ENCODE measurements at places on chromosomes 2 and 18. TPM values are rescaled to one million over a fixed set of nuclear protein-coding genes. Genes with fewer than 3 reads are reported as not detected.

DNA sequence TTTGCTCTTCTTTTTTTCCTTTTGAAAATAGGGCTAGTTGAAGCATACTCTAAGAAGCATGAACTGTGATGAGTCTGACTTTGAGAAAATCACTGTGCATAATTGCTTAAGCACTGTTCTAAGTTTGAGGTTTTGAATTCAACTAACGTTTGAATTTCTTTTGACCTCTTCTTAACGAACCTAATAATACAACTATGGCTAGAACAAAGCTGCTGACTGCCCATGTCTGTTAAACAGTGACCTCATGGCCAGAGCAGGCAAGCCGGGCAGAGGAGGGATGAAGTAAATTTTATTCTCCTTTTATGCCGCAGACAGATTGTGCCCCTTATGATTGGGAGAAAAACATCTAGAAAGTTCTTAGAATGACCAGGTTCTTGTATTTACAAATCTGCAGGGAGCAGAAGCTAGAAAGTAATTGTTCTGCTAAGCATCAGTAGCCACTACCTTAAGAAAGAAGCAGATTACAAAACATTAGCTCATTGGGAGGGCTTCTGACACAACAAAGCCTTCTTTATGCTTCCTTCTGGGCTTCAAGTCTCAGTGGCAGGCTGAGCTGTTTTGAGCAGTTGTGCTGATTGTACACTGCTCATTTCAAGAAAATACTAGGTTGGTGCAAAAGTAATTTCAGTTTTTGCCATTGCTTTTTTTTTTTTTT lies 97.8 kb upstream of the RASGRP3 start:
- no peak for DNase-seq

- no peak for DNase-seq
These were observed 315.6 kb downstream of the SETBP1 start for GRCh38 chr18:44996261-44996660.

GRCh38 chr2:74712223-74713053 lies 58.4 kb downstream of the SEMA4F start:
- no peak for DNase-seq

- DNase-seq, result peak; percentile 53
These were observed 22.8 kb upstream of the DAW1 start for GRCh38 chr2:227848586-227848985.

- no peak for DNase-seq
These were observed 13.0 kb downstream of the IL37 start for GRCh38 chr2:112923967-112924338.

DNA sequence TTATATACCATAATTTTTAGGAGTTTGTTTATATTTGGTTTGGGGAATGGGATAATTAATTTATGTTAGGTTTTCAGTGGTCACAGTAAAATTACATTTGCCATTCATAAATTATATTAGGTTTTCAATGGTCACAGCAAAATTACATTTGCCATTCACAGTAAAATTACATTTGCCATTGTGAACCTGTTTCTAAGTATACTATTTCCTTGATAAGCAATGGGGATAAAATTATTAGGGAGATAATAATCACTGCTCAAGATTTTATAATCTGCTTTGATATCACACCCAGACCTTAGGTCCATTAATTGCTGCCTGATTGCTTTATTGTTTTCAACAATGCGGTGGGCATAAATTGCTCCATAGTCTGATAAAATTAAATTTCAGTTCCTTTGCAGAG lies 124.6 kb downstream of the ASXL3 start:
- DNase-seq, result no peak

DNA sequence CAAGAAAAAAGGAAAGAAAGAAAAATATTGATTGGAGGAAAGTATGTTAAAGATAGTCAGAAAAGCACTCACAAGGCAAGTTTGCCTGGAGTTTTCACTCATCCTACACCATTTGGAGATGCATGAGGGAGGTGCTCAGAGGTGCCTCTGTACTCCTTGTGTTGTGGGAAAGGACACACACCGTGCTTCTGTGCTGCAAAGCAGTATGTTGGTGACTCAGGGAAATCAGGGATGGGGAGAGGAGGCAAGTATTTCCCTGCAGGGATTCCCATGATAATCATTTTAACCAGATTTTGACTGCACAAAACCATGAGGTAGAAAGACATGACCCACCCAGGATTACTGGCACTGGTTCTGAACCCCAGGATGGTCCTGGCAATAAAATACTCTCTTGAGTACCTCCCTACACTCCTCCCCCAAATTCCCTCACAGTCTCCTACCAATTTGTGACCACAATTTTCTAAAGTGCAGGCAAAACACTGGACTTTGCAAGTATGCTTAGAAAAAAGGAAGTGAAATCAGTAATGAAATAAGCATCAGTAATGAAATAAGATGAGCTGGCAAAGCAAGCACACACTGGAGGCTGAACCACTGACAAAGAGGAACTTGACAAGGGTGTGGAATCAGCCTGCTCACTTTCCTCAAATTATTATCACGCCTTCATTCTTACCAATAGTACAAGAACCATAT lies 155.5 kb upstream of the ACVR2A start:
- no peak for DNase-seq

- peak; percentile 69 for DNase-seq
These were observed 8.2 kb upstream of the EN1 start for GRCh38 chr2:118855451-118856279.

DNA sequence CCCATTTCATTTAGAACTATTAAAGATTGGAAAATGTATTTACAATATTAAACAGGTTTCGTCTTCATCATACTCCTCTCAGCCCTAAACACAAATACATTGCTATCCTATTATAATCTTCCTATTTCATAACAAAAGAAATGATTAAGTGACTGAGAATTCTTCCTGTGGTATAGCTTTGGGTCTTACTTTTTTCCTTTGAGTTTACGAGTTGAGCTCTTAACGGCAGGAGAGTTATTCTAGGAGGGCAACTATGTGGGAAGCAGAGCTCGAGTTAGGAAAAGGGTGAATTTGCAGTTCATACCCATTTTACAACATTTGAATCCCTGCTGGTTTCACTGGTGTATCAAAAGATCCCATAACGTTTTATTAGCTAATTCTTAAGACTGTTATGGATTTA lies 105.0 kb downstream of the FIGN start:
- no peak for DNase-seq

DNA sequence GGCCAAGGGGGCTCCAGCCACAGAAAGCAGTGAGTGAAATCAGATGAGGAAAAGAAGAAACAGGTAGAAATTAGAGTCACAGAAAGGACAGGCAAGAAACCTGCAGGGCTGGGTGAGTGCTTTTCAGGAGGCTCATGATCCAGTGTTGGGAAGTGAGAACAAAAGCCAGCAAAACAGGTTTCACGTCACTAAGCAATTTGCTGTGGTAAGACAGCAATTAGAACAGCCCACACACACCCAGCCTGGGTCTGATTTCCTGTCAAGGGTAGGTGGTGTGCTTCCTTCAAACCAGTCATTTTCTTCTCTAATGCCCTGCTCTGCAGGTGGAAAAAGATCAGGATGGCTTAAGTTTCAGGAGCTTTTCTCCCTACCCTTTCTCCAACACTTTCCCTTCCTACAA lies 52.9 kb upstream of the XDH start:
- DNase-seq, result peak; percentile 48

DNA sequence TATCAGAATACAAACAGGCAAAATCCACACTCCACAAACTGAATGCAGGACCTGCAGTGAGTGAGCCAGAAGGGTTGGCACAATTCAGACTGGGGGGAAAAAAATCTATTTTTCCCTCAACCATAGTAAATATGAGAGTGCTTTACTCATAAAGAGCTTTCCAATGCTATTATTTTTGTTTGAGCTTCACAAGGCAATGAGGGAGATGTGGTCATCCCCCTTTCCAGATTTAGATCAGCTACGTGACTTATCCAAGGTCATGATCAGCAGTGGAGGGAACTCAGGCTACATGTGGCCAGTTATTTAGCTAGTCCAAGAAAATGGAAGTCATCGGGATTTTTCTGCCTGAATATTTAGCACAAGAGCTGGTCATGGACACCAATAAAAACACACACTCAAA lies 120.4 kb upstream of the KLF7 start:
- DNase-seq, result no peak

DNA sequence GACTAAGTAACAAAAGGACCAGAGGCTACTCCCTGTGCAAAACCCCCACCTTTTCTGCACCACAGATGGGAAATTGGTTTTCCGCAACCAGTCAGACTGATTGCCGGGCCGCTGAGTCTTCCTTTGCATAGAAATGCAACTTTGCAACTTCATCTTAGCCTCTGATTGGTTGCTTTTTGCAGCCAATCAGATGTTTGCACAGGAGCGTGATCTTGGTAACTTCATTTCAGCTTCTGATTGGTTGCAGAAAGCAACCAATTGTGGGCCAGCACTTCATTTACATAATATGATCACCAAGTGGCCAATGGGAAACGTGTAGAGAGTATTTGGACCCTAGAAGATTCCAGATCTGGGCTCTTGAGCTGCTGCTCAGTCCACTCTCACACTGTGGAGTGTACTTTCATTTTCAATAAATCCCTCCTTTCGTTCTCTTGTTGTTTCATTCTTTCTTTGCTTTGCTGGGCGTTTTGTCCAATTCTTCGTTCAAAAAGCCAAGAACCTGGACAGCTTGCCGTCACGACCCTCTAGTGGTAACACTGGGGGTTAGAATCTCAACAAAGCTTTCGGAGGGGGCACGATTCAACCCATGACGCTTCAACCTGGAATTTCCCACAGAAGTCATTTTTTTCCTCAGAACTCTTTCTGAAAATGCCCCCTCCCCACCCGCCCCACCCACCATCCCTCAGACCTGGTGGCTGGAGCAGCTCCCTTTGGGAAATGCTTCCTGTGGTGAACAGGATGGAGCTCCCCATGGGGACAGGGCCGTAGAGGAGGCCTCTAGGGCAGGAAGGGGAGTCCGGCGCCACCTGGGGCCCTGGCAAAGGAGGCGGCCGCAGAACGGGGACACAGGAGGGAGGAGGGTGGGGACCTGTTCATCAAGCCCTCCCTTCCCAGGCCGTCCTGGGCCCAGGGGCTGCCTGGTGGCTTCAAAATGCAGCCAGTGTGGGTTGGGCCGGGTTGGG lies 31.8 kb upstream of the KCNF1 start:
- no peak for DNase-seq

- no peak for DNase-seq
These were observed 38.4 kb upstream of the NCKAP5 start for GRCh38 chr2:133606616-133607015.

GRCh38 chr2:203718087-203718486 lies 11.6 kb downstream of the CD28 start:
- DNase-seq, result no peak

DNA sequence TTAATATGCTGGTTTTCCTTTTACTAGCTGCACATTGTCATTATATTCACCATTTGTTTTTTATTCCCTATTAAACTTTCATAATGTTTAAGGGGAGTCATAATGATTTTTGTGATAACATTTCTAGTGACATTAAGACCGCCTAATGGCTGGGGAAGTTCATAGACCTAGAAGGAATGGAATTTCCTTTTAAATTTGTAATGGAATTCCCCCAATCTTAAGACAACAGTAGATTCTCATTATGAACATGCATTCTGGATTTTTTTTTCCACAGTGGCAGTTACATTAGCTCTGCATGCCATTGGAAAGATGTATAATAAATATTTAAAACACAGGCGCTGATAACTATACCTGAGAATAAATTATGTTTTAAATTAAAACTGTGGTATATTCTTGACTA lies 8.4 kb downstream of the YPEL5 start:
- DNase-seq, result no peak

DNA sequence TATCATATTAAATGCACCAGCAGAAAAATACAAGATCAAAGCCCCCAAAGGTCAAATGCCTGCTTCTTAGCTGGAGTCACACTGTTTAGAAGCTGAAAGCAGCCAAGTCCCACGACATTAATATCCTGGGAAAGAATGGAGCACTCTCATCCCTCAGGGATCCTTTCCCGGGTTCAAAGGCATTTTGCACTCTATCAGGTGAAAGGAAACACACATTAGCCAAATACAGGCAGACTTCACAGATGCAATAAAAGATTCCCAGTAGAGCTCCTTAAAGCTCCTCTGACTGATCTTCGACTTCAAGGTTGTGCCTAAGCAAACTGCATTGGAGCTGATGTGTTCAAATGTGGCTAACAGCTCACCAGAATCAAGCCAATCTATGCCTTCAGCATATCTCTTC lies 158.4 kb downstream of the RNF152 start:
- DNase-seq, result no peak

DNA sequence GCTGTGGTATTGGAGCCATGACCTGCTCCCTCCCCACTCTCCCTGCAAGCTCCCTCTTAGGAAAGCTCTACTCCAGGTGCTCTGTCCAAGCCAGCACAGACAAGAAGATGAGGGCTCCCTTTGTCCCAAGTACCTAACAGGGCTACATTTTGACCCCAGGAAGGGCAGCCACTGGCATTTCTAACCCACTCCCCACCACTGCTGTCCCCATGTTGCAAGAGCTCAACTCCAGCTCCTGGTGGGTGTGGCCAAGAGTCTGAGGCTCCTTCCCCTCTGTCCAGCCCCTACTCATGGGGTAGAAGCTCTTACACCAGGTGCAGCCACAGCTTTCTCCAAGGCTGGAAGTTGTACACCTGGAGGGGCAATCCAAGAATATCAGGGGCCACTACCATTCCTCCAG lies 127.0 kb upstream of the NPAS2 start:
- no peak for DNase-seq

- no peak for DNase-seq
These were observed 29.2 kb downstream of the CAPN14 start for GRCh38 chr2:31188131-31188530.

DNA sequence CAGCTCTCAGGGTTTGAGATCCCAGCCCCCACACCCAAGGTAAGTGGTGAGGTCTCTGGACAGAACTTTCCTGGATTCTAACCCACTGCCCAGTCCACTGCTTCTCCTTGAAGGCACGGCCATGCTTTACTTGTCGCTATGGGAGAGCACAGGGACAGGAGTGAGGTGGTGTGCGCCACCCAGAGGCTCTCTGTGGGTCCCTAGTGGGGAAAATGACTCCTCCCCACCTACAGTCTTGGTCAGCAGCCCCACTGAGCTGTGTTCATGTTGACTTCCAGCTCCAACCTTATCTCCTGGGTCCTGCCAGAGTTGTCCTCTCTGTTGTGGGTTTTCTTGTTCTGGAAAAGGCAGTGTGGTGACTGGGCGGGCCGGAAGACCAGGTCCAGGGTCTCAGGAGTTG lies 11.1 kb downstream of the TET3 start:
- no peak for DNase-seq

GRCh38 chr2:36416370-36417165 lies 61.0 kb downstream of the CRIM1 start:
- no peak for DNase-seq

DNA sequence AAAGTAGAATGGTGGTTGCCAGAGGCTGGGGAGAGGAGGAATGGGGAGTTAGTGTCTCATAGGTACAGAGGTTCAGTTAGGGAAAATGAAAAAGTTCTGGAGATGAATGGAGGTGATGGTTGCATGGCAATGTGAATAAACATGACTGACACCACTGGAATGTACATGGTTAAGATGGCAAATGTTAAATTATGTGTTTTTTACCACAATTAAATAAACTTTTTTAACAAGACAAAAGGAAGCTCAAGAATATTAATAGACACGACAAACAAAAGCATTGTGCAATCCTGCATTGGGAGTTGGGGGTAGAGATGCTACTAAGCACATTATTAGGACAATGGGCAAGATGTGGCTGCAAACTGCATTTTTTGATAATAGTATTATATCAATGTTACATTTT lies 147.7 kb downstream of the TWIST2 start:
- DNase-seq, result no peak

Gene KYNU
- 44.5 TPM for total RNA-seq

Gene ACKR3
- total RNA-seq, result 19.6 TPM

Gene SERPINB11
- not detected for total RNA-seq

Gene CABYR
- total RNA-seq, result 32.4 TPM

Gene ARHGEF4
- 16.1 TPM for total RNA-seq

Gene PPP1R1C
- 27.5 TPM for total RNA-seq

Gene AGXT
- total RNA-seq, result not detected

Gene POTEJ
- not detected for total RNA-seq

Gene SALL3
- not detected for total RNA-seq

Gene MAP4K4
- 100 TPM for total RNA-seq

Gene TFCP2L1
- total RNA-seq, result 4.6 TPM
